ENCODE measurements at places on chromosomes 12 and 14.

- DNase-seq, result peak; percentile 58
These were observed 34.2 kb upstream of the RNASE1 start for GRCh38 chr14:20836668-20837338.

DNA sequence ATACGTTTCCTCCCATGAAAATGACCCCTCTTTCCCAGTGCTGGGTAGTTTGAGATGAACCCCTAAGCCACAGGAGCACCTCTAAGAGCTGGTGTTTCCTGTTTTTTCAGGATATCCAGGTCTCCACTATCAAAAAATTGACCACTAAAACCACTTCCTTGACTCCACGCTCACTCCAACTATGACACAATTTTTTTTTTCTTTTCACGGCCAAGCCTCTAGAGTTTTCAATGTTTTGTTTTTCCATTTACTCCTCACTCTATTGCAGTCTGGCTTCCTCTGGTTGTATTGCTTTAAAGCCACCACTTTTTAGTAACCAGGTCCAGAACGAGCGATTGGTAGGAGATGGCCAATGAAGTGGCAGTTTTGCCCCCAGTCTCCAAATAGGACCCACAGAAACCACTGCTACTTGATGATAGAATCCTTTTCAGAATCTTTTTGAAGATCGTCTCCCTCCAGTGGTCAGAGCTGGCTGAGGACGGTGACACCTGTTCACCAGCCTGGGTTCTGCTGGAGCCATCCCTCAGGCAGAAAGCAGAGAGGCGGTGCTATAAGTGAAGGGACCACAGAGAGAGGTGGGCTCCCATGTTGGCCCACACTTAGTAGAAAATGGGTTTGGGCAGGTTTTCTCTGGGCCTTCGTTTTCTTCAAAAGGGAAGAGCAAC lies 454.4 kb downstream of the VRK1 start:
- no peak for DNase-seq

DNA sequence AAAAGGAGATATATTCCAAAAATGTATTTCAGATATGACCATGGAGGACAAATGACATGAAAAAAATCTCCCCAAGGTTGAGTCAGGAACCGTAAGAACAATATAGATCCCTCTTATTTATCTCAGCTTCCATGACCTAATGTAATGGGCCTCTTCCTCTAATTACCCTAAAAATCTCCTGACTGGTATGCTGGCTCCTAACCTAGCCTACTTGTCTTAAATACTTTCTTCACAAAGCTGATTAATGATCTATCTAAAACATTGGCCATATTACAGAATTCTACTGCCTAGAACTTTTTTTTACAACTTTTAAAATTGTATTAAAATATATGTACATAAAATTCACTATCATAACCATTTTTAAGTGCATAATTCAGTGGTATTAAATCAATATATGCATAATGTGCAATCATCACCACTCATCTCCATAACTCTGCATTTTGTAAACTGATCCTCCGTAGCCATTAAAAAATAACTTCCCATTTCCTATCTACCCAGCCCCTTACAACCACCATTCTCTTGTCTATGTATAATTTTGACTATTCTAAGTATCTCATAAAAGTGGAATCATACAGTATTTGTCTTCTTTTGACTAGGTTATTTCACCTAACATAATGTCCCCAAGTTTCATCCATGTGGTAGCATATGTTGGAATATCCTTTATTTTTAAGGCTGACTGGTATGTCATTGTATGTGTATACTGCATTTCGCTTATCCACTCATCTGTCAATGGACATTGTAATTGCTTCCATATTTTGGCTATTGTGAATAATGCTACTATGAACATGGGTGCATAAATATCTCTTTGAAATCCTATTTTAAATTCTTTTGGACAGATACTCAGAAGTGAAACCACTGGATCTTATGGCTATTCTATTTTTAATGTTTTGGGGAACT lies 464.6 kb downstream of the ADAMTS20 start:
- DNase-seq, result no peak

- no peak for DNase-seq
These were observed 10.7 kb upstream of the GPX2 start for GRCh38 chr14:64953310-64953654.

DNA sequence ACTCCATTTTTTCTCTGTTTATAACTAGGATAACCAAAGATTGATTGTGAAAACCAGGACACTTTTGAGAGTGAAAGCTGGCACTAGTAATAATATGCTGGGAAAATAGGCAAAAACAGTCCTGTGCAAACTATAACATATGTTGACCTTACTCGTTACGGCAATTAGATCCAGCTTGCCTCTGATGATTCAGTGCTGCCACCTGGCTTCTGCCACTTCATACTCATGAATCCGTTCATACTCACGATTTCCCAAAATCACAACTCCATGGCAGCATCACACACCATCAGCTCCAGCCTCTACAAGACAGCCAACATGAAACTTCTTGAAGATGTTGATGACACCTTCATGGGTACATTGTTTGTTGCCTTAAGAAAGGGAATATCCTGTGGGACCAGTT lies 49.1 kb upstream of the CAND1 start:
- no peak for DNase-seq

DNA sequence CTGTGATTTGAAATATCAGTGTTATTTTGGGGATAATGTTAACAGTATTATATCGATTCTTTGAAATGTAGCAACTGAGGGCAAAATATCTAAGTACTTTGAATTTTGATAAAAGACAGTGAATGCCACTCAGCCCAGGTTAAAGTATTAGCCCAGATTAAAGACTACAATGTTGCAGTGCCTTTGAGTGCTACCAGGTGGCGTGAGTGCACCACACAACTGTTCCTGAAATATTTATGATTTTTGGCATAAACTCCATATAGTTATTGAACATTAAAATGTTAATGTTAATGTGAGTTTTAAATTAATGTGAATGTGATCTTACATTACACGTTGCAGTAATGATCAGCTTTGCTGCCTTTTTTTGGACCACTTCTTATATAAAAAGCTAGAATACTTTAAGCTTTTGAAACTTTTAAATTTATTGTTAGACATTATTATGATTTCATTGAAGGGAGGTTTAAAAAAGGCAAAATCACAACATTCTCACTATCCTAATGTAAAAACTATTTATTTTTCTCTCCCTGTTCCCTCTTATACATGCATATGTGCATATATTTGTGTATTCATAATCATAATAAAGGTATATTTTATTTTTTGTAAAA lies 22.5 kb downstream of the MRPS35 start:
- peak; percentile 61 for DNase-seq

DNA sequence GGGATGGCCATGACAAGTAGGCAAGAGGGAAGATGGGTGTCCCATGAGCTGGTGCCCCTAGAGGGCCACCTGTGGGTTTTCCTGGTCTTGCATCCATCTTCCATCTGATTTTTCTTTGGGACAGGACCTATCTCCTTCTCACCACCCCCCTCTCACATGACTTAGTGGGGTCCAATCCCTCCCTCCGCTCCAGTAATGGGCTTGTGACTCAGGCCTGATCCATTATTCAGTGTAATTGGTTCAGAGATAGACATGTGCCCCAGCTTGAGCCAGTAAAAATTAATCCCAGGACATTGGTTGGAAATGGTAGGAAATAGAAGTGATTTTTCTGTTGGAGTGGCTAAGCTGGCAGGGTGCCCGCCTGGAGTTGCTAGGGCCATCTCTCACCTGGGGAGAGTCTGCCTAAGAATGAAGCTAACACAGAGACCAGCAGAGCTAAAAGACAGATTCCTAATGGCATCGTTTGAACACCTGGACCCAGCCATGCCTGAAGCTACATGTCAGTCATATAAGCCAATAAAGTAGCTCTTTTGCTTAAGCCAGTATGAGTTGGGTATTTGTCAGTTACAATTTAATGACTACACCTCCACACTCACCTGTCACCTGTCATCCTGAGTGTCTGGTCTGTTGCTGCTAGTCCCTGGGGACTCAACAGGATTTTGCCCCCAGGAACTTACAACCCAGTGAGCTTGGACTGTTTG lies 14.7 kb downstream of the RASAL1 start:
- no peak for DNase-seq

DNA sequence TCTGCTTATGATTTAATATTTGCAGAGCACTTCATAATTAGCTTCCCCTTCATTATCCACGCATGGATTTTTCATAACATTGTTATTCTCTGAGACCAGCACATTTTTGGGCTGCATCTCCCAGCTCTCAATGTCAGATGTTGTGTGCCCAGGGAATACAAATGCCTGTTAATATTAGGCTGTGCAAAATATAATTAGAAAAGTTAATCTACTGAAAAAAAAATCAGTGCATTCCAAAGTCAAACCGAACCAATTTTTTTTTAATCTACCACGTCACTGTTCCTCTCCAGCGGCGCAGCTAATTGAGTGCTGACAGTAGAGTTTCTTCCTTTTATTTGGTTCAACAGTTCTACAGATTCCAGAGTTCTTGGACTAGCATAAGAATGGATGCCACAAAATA lies 191.0 kb upstream of the RGS6 start:
- no peak for DNase-seq

DNA sequence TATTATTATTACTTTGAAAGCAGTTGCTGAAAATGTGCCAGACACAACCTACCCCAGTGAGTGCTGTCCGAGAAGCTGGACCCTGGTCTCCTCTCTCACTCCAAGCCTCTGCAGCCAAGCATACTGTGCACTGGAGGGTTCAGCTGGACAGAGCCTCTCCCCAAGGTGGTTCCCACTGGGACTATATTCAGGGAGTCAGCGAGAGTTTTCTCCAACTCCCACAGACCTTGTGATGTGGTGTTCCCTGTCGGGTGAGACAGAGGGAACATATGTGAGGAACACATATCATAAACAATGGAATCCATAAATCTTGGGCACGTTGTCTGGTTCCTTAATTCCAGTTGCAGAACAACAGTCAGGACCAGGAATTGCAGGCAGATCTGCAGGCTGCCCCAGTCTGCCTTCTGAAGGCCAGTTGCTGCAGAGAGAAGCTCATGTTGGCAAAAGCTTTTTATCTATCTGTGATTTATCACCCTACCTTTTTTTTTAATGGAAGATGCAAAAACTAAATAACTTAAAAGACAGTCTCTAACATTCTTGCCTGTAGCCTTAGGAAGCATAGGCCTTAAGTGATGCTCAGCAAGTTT lies 619.8 kb upstream of the TBX3 start:
- no peak for DNase-seq

DNA sequence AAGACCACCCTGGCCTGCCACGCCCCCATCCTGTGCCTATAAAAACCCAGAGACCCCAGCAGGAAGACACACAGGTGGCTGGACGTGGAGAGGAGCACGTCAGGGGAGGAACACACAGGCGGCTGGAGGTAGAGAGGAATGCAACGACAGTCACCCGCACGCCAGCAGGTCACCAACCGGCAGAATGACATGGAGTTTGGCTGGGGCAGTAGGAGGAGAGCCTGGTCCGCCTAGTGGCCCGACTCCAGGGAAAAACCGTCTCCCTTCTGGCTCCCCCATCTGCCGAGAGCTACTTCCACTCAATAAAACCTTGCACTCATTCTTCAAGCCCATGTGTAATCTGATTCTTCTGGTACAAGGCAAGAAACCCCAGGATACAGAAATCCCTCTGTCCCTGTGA lies 62.7 kb upstream of the KCNH3 start:
- no peak for DNase-seq

DNA sequence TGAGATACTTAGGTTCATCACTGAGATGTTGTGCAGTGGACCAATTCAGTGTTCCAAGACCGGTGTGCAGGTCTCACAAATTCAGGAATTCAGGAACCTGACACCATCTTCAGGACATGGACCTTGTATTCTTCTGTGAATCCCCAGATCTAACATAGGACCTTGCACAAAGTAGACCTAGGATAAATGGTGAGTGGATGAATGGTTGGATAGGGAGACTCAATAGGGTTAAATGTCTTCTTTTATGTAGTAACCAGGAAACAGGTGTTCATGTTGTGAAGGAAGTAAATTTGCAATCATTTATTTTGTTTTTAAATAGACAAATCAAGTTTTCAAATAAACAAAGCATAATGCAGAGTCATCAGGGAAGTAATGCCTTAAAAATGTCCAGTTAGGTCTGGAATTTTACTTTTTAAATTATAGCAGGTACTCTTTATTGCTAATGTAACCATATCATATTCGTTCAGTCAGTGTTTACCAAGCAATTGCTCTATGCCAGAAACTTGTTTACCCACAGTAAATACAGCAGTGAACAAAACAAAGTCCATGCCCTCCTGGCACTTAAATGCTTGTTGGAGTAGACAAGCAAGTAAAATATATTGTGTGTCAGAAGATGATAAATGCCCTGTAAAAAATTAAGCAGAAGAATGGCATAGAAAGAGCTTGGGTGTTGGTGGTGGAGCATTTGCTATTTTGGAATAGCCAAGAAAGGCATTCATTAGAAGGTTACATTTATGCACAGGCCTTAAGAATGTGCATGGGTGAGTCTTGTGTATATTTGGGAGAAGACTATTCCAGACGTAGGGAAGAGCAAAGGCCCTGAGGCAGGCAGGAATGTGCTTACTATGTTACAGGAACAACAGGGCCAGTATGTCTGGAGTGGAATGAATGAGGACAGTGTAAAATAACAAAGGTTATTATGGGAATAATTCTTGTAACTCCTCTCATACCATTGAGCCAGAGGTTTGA lies 26.3 kb downstream of the RXYLT1 start:
- DNase-seq, result no peak

DNA sequence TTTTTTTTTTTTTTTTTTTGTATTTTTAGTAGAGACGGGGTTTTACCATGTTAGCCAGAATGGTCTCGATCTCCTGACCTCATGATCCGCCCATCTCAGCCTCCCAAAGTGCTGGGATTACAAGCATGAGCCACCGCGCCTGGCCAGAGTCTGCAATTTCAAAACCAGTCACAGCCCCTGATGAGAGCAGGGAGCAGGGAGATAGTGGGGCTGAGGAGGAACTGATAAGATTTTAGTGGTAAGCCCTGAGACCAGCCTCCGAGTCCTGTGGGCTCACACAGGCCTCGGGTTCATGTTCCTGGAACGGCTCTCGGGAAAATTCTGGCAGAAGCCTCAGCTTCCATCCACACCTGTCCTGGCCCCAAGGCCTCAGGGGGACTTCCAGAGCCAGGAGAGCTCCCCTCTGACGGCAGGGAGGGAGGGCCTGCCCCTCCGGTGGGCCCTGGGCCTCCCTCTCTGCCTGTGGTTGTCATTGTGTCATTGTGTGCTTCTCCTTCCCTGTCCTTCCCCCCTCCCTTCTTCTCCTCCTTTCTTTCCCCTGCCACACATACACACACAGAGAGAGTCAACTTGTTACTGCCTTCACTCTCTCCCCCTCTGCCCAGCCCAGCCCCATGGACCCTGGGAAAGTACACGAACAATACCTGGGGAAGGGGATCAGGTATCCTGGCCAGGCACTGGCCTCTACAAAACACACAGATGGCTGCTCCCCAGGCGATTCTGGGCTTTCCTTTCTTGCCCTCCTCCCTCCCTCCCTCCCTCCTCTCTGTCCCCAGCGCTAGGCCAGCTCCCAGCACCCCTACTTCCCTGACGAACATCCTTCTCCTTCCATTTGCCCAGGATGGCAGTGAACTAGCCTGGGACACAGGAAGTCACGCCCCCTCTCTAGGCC lies 294.1 kb downstream of the DPF3 start:
- no peak for DNase-seq

DNA sequence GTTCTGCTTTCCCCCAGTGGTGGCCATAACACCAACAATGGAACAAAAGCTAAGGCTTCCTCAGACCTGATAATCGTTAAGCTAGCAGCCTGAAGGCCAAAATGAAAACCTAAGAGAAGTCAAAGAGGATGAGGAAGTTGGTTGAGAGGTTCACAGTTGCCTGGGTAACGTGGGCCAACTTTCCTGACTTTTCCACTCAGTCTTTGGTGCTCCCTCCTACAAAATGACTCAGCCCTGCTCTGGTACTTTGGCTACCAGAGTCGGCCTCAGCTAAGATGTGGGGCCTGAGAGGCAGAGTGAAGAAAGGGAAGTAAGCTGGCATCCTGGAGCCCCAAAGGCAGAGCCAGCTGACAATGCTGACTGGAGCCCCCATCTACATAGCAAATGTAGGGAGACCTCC lies 14.9 kb upstream of the FKBP11 start:
- no peak for DNase-seq

- no peak for DNase-seq
These were observed 690.7 kb upstream of the TBX3 start for GRCh38 chr12:115374480-115375185.

Data from stomach (tissue), 19 donors.